ENCODE measurements at places on chromosomes 13 and 19.

DNA sequence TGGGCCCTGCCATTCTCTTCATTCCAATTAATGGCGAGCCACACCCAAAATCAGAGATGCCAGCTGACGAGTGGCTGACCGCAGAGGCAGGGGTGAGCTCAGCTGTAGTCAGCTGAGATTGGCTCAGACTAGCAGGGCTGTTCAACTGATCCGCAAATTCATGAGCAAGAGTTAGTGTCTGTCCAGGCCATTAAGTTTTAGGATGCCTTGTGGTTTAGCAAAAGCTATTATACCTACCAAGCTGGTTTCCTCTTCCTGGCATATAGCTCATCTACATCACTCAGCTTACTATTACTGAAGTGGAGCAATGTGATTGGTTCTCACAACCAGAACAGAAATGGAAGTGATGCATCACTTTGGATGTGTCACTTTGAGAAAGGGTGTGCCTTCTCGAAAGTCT lies 148.7 kb downstream of the NALCN start:
- DNase-seq = no peak

GRCh38 chr19:8396563-8397203 lies 6.5 kb downstream of the RAB11B start:
- peak; percentile 64 for DNase-seq

DNA sequence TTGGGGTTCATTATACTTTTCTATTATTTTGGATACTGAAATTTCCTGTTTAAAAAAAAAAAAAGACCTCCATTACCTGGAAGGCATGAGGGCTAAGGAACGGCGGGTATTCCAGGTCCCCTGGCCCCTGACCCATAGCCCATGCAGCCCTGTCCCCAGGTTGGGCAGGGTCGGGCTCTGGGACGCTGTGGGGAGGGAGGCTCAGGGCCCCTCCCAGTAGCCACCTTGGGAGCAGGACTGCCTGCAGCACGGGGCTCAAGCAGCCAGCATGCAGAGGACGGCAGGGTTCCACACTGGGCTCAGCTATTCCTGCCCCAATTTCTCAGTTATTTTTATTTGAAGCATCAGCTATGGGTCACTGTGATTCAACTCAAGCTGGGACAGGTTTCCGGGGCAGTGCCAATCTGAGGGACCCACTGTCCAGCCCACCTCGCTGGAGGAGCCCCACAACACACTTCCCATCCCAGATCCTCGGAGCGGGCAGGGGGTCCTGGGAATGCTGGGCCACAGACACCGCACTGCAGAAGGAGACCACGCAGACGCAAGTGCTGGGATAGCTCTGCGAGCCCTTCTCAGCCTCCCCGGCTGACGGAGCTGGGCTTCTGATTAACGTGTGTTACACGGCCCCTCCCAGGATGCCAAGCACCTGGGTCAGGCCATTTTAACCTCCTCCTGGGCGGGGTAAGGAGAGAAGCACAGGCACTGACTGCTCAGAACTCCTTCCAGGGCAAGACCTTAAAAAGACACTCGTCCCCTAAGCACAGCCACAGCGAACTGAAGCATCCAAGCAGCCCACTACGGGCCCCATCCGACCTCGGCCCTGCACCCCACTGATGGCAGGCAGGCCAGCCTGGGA lies 60.1 kb downstream of the PEPD start:
- DNase-seq = no peak

GRCh38 chr13:51323824-51324511 lies 15.5 kb upstream of the SERPINE3 start:
- DNase-seq = no peak

DNA sequence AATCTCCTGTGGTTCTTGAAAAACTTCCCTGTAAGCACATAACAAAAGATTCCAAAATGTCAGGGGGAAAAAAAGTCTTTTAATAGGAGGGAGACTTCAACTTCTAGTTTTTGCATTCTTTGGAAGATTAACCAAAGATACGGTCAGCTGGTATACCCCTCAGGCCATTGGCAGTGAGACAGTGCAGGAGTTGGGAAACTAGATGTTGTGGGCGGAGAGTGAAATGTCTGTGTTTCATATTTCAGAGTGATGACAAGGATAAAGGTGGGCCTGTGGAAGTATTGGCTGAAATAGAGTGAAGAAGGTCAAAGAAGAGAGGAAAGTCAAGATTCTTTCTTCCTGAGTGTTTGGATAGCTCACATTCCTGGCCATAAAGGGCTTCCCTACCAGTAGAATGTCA lies 40.8 kb downstream of the CYP2B6 start:
- DNase-seq = no peak

- DNase-seq = no peak
Observed at GRCh38 chr19:12664406-12665280, 1.9 kb downstream of the MAN2B1 start.

DNA sequence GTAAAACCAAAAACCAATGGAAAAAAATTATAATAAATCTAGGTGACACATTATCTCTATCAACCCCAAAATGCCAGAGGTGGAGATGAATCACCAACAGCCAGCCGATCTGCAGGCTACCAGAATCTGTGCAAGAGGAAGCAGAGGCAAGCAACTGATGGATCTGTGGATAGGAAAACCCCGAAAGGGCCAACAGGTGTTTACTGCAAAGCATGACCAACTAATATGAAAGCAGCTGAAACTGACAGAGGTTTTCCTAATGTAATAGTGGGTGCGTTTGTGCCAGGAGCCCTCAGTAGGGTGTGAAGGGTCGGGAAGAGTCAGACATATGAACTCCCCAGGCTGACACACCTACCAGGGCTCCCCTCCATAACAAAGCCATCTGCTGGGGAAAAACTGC lies 554.6 kb downstream of the RFC3 start:
- DNase-seq = no peak

DNA sequence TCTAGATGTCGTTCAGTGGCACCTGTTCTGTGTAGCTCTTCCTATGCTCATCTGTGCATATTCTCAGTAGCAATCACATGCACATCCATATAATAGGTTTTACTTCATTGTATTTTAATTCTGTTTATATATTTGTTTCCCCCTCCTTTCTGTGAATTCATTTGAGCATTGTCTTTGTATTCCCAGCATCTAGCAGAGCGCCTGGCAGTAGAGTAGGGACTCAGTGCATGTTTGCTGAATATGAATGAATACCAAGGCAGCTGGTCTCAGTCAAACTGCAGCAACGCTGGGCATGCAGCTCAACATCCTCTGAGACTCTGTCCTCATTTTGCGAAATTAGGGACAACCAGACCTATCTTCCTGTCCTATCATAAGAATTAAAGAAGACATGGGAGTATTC lies 330.1 kb downstream of the SPRY2 start:
- DNase-seq = no peak

- no peak for DNase-seq
Observed at GRCh38 chr13:36072152-36072935, 58.8 kb downstream of the DCLK1 start.

DNA sequence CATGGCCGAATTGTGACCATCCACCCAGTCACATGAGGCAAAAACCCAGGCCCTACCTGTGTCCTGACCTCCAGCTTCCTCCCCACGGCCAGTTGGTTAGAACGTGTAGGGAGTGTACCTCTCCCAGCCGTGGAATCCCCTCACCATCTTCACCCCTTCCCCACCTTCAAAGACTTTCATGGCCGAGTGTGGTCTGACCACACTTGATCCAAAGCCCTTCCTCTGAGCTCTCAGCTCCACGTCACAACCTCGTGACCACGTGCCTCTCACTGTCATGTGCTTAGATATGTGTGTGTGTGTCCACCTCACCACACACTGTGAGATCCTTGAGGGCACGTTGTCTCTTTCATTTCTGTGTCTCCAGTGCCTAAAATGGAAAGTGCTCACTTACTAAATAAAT lies 48.6 kb upstream of the UBE2L5 start:
- no peak for DNase-seq

DNA sequence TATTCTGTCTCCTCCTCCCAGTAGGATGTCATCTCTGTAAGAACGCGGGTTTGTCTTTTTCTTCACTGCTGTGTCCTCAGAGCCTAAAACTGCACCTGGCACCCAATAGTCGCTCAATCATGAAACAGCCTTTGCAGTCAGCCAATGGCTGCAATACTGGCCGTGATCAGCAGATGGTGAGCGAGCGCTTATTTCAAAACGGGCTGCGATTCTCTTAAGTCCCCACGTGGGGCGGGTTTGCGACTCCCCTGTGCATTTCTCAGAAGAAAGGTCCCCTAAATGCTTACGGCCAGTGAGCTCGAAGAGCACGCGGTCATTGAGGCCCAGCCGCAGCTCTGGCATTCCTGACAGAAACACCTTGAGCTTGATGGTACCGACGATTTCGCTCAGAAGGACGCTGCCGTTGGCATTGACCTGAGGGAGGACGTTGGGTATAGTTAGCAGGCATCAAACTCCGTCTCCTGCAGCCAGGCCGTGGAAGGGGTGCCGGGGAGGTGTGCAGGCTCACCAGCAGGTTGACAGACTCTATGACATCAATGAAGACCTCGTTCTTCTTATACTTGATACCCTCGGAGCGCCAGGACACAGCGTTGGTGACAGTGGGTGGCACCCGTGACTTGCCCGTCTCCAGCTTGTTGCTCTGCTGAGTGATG lies 6.0 kb downstream of the AP1M2 start:
- DNase-seq = peak; percentile 89

GRCh38 chr13:50291611-50292010 lies 276.4 kb downstream of the KCNRG start:
- DNase-seq = no peak

GRCh38 chr19:54952591-54953344 lies 5.4 kb upstream of the NLRP7 start:
- no peak for DNase-seq

DNA sequence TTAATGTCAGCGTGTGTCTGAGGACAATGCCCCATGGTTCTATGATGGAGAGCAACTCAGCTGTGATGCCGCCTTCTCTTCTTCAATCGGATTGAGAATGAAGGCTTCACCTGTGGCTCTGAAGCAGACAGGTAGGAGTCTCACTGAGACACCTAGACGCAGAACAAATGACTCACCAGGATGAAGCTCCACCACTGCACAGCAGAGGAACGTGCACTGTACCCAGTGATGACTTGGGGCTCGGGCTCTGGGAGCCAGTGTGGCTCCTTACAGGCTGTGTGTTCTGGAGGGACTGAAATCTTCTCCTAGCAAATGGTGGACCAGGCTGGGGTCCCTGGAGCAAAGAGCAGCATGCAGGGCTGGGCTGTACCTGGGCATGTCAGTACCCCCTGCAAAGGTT lies 44.0 kb downstream of the CCDC70 start:
- DNase-seq = no peak

DNA sequence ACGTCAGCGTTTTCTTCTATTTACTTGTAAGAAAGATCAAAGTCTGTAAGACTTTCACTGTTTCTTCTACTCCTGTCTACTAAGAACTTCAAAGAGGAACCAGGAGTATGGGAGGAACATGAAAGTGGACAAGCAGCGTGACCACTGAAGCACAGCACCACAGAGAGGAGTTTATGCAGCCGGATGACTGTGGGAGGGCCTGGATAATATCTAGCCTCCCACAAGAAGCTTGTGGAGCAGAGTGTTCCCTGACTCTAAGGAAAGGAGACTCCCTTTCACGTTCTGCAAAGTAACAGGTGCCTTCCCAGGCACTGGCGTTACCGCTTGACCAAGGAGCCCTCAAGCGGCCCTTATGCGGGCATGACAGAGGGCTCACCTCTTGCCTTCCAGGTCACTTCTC lies 83.6 kb upstream of the PDCD5 start:
- no peak for DNase-seq

- DNase-seq = no peak
Observed at GRCh38 chr19:37218592-37218935, 550 bp downstream of the ZNF383 start.

- DNase-seq = no peak
Observed at GRCh38 chr19:34370983-34371382, 6.0 kb downstream of the GPI start.

DNA sequence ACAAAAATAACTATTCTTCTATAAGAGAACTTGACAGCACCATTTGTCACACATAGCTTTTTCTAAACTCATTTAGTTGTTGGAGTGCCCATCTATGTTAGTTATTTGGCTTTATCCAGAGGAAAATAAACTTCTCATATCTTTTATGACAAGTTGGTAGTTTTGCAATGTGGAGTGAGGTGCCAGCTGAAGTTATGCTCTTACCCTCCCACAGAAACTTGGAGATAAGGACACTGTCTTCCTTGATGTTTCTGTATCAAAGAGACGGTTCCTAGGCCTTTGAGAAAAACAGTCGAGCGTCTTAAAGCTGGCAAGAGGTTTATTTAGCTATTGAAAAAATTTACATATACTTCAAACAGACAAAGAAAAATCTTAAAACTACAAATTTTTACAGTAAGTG lies 1079.7 kb downstream of the SLITRK1 start:
- no peak for DNase-seq

DNA sequence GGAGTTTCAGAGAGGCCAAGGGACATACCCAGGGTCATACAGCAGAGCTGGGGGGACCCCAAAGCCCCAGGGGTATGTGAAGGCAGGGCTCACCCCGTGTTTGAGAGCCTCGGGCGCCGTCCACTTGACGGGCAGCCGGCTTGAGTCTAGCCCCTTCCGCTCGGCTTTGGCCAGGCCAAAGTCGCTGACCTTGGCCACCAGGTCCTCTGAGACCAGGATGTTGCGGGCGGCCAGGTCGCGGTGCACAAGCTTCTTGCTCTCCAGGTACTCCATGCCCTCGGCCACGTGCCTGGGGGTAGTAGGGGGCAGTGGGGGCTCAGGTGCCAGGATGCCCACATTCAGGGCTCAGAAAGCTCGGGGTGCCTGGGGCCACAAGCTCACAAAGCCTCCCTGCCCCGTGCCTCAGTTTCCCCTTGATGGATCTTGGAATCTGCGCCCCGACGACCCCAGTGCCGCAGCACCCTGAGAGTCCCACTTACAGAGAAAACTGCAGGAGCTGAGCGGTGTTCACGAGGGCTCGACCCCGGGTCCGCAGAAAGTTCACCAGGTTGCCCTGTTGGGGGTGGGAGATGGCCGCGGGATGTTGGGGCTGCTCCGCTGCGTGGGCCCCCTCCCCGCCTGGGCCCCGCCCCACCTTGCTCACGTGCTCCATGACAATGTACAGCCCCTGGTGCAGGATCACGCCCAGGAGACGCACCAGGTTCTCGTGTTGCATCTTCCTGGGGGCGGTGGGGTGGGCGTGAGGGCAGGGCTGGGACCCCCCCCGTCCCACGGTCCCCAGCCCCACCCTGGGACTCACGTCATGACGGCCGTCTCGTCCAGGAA lies 7.1 kb downstream of the MATK start:
- no peak for DNase-seq

DNA sequence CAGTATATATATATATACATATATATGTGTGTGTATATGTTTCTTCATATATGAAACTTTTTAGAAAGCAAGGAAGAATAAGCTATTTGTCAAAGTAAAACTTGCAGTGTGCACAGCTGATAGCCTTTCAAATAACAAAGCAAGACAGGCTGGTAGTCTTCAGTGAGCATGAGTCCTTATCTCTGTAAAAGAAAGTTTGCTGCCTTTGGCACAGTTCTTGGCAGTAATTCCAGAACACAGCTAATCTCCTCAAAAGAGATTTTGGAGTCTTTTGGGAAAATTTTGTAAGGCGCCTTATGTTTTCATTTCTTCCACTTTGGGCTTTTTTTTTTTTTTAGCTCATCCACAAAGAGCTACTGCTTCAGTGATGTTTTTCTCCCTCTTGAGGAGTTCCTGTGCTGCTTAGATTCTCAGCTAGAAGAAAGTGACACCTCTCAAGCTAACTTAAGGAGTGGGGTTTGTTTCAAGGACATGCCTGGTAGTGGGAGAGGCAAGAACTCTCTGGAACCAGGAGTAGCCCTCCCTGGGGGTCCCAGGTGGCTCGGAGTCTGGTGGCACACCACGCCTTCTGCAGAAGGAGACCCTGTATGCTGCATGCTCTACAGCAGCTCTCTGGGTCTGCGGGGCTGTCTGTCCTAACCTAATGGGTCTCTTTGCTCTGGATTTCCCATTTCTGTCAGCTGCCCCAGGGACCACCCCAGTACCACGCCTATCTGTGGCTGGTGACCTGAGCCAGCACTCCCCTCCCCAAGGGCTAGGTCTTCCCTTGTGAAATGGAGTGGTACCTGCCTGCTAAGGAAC lies 58.8 kb downstream of the TNFRSF19 start:
- no peak for DNase-seq
